ENCODE measurements at places on chromosomes 3 and 15.

DNA sequence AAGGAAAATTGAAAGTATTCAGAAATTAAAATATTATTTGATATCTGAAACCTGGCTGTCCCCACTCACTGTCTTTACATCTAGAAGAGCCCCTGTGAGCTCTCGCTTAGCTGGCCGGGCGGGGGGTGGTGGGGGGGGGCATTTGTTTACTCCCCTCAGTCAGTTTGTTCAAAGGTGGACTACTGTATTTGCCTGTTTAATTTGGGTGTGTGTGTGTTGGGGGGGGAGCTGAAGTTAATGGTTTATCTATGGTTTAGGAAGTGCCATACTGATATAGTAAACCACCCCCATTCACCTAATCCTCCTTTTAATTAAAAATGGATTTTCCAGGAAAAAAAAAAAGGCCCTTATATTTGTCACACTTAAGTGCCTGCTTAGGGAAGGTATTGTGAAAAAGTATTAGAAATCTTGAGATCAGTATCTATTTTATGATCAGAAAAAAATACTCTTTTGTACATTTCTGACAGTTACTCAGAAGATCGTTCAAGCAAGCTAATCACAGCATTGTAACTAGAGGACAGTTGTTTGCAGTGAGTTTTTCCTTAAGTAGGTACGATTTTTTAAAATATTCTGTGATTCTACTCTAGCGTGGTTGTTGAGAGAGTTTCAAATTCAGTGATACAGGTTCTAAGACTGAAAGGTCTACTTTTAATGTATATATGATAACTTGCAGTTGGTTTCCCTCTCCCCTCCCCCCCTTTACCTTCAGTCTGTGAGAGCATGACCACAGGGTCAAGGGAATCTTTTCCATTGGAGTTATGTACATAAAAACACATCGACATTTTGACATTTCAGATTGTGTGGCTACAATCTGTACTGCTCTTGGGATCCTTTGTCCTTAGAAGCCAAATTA is 8.5 kb downstream of the NR2F2 start:
- DNase-seq: no peak

DNA sequence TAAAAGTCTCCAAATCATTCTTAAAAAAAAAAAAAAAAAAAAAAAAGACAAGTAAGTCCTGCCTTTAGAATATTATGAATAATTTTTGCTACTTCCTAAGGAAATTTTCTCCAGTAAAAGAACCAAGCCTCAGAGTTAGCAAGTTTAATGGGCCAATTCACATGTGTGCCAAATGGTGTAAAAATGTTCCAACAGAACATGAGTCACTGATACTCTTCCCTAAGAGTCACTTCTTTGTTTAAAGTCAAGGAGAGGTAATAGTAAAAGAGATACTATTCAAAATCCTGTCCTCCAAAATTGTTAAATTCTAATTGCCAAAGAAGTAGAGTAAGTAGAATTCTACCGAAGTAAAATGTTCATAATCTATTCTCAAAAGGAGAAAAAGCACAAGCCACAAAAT is 17.7 kb upstream of the CPA3 start:
- DNase-seq: no peak

- DNase-seq: no peak
These were observed 11.6 kb upstream of the EPHB3 start for GRCh38 chr3:184549796-184550577.

DNA sequence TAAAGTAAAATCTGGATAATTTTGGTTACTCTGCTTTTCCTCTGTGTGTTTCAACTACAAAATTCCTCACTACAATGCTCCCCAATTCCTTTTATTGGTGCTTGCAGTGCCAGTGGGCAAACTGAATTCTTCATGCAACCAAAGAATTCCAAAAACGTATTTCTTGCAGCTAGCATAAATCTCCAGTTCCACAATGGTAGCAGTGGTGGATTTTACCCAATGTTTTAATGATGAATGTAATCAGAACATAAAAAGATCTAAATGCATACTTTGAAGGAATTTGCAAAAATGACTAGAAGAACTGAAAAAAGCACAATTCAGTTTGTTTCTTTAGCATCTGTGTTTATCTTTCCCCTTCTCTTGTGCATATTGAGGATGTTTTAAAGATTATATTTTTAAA is 359.6 kb upstream of the TPRG1 start:
- no peak for DNase-seq

- DNase-seq: no peak
These were observed 543.6 kb downstream of the EDEM1 start for GRCh38 chr3:5731100-5731499.

GRCh38 chr3:27138005-27138404 is 231.2 kb downstream of the NEK10 start:
- DNase-seq: no peak

DNA sequence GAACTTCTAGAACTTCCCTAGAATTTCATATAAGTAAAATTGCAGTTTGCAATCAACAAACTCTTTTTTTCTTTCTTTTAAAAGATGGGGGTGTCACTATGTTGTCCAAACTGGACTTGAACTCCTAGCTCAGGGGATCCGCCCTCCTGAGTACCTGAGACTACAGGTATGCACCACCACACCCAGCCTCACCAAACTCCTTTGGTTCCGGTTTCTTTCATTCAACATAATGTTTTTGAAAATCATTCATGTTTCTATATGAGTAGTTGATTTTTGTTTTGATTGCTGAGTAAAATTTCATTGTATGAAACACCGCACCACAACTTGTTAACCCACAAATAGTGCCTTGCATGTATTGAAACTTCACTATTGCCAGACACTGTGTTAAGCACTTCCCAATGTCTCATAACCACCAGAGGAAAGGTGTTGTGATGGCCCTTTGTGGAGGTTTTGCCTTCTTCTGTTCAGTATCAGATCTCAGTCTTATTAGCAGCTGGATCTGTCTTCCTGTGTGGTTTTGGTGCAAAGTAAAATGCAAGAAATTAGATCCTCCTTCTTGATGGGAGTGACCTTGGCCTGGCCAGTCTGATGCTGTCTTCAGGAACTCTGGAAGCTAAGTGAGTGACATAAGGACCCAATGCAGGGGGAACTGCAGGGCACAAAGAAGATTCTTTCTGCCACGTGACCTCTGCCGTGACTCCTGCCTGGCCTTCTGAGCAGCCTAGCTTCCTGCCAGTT is 78.8 kb upstream of the UBE2E1 start:
- no peak for DNase-seq

- DNase-seq: no peak
These were observed 37.2 kb downstream of the PSTPIP1 start for GRCh38 chr15:77032052-77032646.

- DNase-seq: no peak
These were observed 96.1 kb downstream of the TFDP2 start for GRCh38 chr3:142053244-142053643.

GRCh38 chr3:64049136-64049535 is 25.8 kb upstream of the PSMD6 start:
- no peak for DNase-seq

DNA sequence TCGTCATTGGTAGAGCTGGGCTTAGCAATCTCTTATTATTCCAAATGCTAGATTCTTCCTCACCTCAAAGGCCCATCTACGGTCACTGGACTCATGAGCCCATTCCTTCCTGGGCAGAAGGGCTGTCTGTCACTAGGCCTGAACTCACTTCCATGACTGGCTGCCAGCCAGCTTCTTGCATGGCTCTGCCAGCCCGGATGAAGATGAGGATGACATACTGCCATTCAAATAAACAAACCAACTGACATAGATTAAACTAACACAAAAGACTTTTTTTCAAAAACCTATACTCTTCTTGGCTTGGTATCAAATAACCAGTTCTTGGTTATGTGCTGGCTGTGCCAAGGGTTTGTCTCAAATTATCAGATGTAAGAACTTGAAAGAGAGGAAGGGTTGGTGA is 23.8 kb downstream of the ISL2 start:
- DNase-seq: no peak

DNA sequence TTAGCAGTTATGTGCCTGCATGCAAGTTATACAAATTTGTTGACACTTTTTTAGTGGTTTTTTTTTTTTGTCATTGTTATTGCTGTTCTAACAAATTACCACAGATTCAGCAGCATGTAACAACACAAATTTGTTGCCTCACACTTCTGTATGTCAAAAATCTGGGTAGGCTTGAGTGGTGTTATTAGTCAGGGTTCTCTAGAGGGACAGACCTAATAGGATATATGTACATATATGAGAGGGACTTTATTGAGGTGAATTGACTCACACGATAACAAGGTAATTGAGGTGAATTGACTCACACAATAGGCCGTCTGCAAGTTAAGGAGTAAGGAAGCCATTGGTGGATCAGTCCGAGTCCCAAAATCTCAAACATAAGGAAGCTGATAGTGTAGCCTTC is 15.0 kb upstream of the PLSCR1 start:
- no peak for DNase-seq

- no peak for DNase-seq
These were observed 9.2 kb upstream of the TGM5 start for GRCh38 chr15:43275740-43276562.

DNA sequence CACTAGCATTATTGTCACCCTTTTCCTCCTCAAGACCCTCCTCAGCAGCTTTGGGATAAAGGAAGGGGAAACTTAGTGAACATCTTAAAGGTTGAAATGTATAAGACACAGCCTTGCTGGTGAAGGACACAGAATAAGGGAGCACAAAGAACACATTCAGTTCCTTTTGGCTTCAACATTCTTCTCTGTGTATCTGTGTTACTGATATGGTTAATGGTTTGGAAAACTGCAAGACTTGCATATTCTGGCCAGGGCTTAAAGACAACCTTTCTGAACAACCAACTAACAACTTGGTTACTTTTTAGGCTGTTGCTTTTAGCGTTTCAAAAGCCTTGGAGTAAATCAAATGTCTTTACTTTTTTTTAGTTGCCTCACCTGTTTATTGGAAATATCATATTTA is 680.5 kb downstream of the MECOM start:
- no peak for DNase-seq

All from stimulated activated CD4-positive, alpha-beta T cell treated with anti-CD3 and anti-CD28 coated beads, Interleukin-1b, Interleukin-23, amount 100 ng/mL, for 24 hours (primary cell).